ENCODE measurements at places on chromosomes 3 and 15.

DNA sequence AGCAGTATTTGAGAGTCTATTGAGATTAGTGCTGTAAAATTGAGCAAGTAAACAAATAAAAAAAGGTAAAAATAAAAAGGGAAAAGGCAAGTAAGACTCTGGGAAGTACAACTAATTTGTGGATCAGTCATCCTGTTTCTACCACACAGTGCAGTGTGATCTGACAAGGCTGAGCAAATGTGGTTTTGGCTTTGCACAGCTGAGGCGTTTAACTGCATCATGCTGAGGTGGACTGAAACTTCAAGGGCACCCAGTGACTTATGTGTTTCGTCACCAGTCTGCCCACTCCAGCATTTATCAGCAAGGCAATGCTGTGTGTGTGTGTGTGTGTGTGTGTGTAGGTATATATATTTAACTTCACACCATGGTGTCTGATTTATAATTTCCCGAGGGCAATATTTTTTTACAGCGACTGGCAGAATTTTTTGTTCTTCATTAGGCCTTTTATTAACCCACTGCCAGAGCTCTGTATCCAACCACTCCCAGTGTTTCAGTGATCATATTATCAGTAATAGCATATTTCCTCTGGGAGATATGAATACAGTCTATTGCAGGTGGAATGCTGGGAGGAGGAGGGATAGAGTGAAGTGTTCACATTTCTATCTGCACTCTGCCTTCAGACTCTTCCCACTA is 131.5 kb upstream of the SATB1 start:
- no peak for DNase-seq

GRCh38 chr3:66404903-66405700 is 95.7 kb downstream of the LRIG1 start:
- no peak for DNase-seq

DNA sequence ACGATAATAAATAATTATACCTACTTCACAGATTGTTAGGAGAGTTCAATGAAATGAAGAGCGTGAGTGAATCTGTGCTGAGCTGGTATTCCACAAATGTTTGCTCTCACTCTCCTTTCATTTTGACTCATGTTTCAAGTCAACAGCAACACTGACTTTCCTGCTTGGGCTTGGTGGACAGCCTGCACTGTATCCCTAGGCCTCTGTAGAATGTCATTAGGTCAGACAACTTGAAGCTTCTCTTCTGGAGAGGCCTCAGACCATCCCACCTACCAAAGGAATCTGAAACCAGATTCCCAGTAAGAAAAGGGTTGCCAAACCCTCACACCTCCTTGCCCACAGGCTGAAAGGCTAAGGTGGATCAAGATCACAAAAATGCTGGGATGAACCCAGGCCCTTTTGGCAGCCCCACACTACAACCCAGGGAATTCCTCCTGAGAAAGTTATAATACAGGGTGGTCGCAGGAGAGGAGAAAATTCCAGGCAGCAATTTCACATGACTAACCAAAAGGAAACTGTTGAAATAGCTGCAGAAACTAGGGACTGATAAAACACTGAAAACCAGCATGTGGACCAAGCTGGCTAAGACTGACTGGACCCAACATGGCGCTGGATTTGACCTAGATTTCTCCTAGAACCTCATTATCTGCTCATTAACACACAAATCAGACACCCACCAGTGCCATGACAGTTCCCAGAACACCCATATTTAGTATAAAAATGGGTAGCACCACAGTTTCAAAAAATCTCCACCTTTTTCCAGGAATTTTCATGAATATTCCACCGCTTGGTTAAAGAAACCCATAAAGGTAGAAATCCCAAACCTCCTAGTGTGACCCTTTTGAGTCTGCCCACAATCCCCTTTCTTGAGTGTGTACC is 57.0 kb upstream of the ZNF148 start:
- DNase-seq = no peak

GRCh38 chr15:87907676-87908446 is 348.7 kb downstream of the NTRK3 start:
- no peak for DNase-seq

- no peak for DNase-seq
These were observed 491.8 kb upstream of the TBL1XR1 start for GRCh38 chr3:177689077-177689476.

DNA sequence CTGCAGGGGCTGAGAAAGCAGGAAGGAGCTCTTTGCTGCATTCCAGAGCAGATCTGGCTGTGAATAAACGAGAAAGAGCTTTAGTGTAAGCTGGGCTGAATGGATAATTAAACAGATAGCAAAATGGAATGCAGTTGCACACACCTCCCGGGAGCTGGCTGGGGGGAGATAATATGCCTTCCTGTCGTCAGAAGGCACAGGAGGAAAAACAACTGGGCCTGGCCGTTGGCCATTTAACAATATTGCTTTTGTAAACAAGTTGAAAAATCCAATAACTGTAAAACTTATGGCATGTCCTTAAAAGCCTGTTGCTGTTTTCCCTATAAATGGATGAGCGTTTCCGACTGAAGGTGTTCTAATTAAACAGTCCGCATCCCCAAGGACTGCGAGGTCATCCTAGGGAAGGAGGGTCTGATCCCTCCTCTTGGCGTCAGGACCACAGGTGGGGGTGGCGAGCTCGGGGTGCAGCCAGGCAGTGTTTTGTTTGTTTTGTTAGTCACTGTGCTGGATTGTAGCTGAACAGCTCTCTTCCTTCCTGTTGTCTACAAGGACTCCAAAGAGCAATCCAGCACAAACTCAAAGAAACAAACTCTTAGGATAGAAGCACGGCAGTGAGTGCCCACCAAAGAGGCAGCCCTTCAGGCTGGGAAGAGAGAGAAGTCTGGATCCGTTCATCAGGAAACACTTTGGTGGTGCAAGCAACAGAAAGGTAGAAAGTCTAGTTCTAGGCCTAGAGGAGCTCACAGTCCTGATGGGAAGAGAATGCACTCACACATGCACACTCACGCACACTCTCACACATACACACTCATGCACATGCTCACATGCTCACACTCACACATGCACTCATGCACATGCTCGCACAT is 133.4 kb upstream of the SMAD3 start:
- DNase-seq = no peak

DNA sequence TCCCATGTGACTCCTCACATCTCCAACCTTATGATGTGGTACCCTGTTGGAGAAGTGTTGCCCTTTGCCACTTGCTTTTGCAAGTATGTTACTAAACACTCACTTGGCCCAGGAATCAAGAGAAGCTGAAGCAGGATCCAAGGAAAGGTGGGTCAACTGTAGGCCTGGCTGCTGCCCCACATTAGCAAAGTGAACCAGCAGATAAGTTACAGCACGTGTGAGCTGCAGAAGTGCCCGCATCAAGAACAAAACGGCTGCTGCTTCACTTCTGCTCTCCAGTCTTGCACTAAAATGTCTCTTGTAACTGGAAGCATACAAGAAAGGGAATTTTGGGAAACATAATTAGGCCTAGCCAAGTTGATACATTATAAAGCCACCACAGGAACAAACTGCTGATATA is 79.6 kb downstream of the PCOLCE2 start:
- DNase-seq = no peak

DNA sequence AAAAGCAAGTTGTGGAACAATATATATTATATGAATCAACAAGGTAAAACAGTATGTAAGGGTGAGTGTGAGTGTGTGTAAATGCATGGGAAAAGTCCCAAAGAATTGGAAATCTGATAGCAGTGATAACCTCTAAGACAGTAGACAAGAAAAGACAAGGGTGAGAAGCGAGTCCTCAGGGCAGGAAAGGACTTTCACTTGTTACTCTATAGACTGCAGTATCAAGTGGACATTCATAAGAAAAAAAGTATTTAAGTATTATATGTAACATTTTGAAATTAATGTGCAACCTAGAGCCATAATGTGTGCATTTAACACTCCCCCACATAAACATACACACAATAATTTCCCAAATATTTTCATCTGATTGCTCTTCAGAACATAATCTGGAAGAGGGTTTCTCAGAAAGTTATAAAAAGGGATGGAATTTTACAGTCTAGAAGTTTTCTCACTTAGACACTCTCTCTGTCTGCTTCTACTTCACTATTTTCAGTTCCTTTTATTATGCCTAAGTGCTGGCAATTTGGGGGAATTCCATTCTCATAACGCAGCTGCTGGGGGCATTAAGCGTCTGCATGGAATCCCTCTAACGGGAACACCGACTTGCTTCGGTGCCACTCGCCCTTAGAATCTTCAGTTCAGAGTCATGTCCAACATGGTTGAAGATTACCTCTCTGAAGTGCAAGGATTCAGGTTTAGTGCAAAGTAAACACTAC is 50.0 kb upstream of the CDIN1 start:
- DNase-seq = no peak

DNA sequence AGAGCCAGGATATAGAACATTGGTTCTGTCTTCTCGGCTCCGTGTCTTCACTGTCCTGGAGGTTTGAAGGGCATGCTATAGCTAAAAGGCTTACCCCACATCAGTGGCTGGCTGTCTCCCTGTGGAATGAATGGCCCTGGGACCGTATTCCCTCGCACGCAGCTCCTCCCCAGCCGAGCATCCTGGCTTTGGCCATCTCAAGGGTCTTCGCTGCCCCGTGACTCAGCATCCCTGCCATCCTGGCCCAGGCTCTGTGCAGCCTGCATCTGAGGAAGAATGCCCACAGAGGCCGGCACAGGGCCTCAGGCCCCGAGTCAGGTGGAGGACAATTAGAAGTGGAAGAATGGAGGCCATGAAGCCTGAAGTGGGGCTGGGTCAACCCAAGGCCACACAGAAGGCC is 11.0 kb downstream of the LOXL1 start:
- no peak for DNase-seq

DNA sequence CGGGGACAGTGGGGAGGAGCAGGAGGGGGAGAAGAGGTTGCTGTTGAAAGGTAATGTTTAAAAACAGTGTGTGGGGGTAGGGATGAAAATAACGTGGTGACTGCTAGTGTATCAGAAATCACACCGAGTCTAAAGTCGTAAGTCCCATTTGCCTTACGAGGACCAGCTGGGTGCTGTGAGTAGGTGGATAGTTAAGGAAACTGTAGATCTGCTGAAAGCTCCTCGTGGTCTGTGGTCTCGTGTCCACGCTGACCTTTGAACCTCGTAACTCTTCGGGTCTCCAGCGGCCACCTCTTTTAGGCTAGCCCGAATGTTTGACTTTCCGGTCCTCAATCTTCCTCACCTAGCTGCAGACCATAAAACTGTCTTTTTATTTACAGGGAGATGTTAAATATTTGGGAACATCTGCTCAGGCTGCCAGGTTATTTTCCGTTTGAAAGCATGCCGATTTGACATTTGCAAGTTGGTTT is 29.3 kb upstream of the ST3GAL6 start:
- no peak for DNase-seq

- DNase-seq = no peak
These were observed 328.1 kb downstream of the LRTM1 start for GRCh38 chr3:54599716-54600115.

DNA sequence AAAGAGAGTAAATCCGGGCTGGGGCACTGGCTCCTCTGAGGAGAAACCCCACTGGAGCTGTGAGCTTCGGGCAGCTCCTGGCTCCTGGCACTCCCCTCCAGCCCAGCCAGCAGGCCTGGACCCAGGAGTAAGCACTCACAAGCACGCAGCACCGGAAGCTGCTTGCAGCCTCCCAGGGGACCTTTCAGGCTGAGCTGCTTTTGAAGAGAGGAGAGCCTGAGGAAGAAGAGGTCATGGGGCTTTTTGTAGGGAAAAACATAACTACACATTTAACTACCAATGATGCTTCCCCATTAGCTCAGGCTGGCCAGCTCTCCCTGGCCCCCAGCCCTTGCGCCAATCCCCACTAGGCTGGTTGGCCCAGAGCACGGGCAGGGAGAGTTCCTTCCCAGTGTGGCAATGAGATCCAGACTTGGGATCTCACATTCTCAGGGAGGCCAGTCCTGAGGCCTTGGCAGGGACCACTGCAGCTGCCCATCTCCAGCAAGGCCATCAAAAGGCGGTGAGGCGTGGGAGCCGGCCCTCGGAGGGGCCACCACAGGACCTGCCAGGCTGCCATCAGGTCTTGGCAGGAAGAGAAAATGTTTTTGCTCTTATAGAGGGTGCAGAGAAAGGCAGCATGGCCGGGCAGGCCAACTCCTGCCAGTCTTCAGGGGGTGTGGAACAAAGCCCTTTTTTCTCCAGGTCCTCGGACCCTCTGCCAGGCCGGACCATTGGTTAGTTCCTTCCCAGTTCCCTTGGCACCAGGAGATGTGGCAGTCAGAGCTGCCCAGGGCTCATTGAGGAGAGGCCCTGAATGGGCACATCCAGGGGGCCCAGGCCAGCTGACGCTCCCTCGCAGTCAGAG is 41.5 kb upstream of the MFGE8 start:
- no peak for DNase-seq

GRCh38 chr3:194287374-194287773 is 63.8 kb downstream of the CPN2 start:
- DNase-seq = no peak

All from cerebellar nuclear complex (tissue), 1 donor.